ENCODE measurements at places on chromosomes 12 and 14. TPM values are rescaled to one million over a fixed set of nuclear protein-coding genes. Genes with fewer than 3 reads are reported as not detected.

The IQSEC3 gene
- 1.7 TPM for total RNA-seq

The CCDC196 gene
- total RNA-seq, result not detected

The SLC7A7 gene
- total RNA-seq, result 7.4 TPM

The SLC6A13 gene
- total RNA-seq, result not detected

The TAMALIN gene
- total RNA-seq, result 47.1 TPM

The TBX5 gene
- total RNA-seq, result not detected

The RHEBL1 gene
- total RNA-seq, result 1.7 TPM

The CLEC6A gene
- total RNA-seq, result not detected

The MFAP5 gene
- total RNA-seq, result 159 TPM

The KMT2D gene
- 38.8 TPM for total RNA-seq

The RDH11 gene
- total RNA-seq, result 44.0 TPM

The CLEC4E gene
- not detected for total RNA-seq

The FGF6 gene
- total RNA-seq, result not detected

The LIN52 gene
- 5.9 TPM for total RNA-seq

The SRRM4 gene
- under 0.01 TPM for total RNA-seq

The GSG1 gene
- not detected for total RNA-seq

The SOAT2 gene
- total RNA-seq, result 0.74 TPM

The PTPRR gene
- total RNA-seq, result 0.98 TPM

The SYCP3 gene
- not detected for total RNA-seq

The FAM181A gene
- total RNA-seq, result not detected

Data from vagina (tissue), 2 donors.